ENCODE measurements at places on chromosomes 3 and 15. TPM values are rescaled to one million over a fixed set of nuclear protein-coding genes. Genes with fewer than 3 reads are reported as not detected.

The UCN2 gene
- 15.2 TPM for total RNA-seq

The CCDC54 gene
- total RNA-seq = not detected

The PRSS50 gene
- total RNA-seq = not detected

The ABI3BP gene
- total RNA-seq = 2.1 TPM

The UMPS gene
- 31.2 TPM for total RNA-seq

The FES gene
- 1.8 TPM for total RNA-seq

The UNC13C gene
- not detected for total RNA-seq

The TMOD2 gene
- 2.7 TPM for total RNA-seq

The PARP15 gene
- 0.19 TPM for total RNA-seq

The MYRIP gene
- not detected for total RNA-seq

The IL20RB gene
- total RNA-seq = 56.7 TPM

The CHL1 gene
- 0.05 TPM for total RNA-seq
